Stimulated activated naive B cell treated with anti-CD40 and anti-IgM and Interleukin-4, amounts not matched to agents 10 μg/mL and 1 μg/mL and 100 μg/mL, for 72 hours (primary cell): ENCODE measurements at places on chromosomes 3 and 15.

GRCh38 chr3:194755671-194756459, 70.2 kb downstream of the FAM43A start:
- no peaks in the 10 kb centered on the region for H3K36me3 ChIP-seq
- H3K4me3 ChIP-seq, result no peak overlapping the region
- no peak for DNase-seq
- no peak overlapping the region for H3K27ac ChIP-seq

DNA sequence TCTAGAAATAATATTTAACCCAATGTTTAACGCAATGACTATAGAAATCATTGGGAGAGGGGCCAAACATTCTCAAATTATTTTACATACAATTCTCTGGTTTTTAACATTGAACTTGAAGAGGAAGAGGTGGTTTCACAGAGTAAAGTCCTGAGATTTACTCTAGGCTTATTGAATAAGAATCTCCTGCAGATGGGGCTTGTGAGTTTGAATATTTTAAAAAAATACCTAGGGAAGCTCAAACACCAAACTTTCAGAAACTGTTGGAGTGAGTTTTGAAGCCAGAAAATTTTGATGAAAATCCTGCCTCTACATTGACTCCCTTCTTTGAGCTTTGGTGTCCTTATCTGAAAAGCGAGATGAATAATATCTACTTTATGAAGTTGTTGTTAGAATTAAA, 906.6 kb downstream of the TUSC7 start:
- H3K36me3 ChIP-seq, result no peaks in the 10 kb centered on the region
- H3K27ac ChIP-seq, result no peak overlapping the region
- no peaks in the 10 kb centered on the region for H3K4me1 ChIP-seq
- H3K4me3 ChIP-seq, result no peak overlapping the region
- DNase-seq, result no peak

DNA sequence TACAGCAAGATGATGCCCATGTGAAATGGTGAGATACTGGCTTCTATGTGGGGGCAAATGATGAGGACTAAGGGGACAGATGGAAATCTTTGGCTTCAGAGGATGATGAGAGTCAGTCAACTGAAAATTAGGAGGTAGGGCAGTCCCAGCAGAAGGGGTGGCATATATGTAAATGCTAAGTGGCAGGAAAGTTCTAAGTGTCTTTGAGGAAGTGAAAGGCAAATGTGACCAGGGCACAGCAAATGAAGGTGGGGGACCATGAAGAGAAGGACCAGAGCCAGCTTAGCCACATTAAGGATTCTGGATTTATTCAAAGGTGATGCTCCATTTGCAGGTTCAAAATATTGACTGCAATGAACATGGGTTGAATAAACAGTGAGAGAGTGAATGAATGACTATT, 29.2 kb upstream of the LIMD1 start:
- H3K4me1 ChIP-seq, result peaks cover 60% of the 10 kb centered on the region
- H3K4me3 ChIP-seq, result peak overlapping the region; percentile 11
- DNase-seq, result no peak
- H3K27me3 ChIP-seq, result no peaks in the 10 kb centered on the region
- no peaks in the 10 kb centered on the region for H3K36me3 ChIP-seq
- peak overlapping the region; percentile 68 for H3K27ac ChIP-seq

- H3K4me1 ChIP-seq, result peaks cover 14% of the 10 kb centered on the region
- H3K27me3 ChIP-seq, result no peaks in the 10 kb centered on the region
- no peak for DNase-seq
These were observed 38.3 kb downstream of the RSRC1 start for GRCh38 chr3:158148218-158148617.

DNA sequence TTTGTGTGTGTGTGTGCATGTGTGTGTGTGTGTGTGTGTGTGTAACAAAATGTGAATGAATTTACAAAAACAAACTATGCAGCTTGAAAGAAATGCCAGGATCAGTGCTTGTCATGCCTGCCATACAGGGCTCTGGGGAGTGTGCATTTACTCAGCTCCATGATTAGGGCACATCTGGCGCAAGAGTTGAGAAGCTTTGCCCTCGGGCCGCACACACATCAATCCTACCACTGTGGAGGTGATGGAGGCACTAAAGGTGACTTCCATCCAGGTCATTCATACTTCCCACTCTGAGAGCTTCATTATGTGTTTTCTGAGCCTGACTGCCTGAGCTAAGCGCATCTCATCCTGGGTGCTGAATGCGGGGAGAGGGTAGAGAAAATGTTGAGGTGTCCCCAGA, 72.0 kb upstream of the ZBED2 start:
- DNase-seq, result no peak
- H3K27ac ChIP-seq, result peak overlapping the region; percentile 93
- H3K36me3 ChIP-seq, result peaks cover 9% of the 10 kb centered on the region

DNA sequence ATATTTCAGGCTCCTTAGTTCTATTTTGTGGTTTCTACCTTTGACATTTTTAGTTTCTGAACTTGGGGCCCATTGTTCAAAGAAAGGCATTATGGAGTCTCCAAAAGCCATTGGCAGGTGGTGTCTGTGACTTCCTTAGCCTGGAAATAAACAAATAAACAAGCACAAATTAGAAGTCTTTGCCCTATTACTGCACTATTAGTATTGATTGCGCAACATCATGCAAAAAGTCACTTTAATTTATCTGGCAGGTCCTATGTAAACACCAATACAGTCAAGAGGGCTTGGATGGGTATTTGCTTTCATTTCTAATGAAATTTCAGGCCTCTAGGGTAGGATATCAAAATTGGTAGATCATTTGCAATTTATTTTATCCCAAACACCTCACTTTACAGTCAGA, 85.6 kb downstream of the LPP start:
- H3K27ac ChIP-seq, result peak overlapping the region; percentile 65
- no peaks in the 10 kb centered on the region for H3K27me3 ChIP-seq
- peaks cover 31% of the 10 kb centered on the region for H3K36me3 ChIP-seq

DNA sequence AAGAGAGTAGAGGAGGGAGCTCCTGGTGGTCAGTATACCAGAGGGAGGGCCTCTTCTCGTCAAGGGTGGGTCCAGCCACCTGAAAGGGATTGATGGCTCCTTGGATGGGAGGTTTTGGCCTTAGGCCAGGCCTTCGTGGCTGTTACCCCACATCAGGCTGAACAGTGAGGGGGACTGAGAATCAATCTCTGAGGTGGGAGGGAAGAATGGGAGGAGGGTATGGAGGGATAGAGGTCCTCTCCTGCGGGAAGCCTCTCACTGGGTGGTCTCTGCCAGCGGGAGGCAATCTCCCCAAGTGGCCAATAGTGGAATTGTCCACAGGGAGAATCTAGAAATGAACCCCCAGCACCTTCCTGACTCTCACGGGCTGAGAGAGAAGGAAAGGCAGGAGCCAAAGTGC, 53.5 kb downstream of the BSN start:
- no peak overlapping the region for H3K4me3 ChIP-seq
- no peak overlapping the region for H3K27ac ChIP-seq
- H3K4me1 ChIP-seq, result no peaks in the 10 kb centered on the region
- H3K36me3 ChIP-seq, result no peaks in the 10 kb centered on the region
- H3K27me3 ChIP-seq, result peaks cover 11% of the 10 kb centered on the region

- peaks cover 16% of the 10 kb centered on the region for H3K27me3 ChIP-seq
- no peaks in the 10 kb centered on the region for H3K4me1 ChIP-seq
- no peak overlapping the region for H3K4me3 ChIP-seq
- DNase-seq, result no peak
- H3K36me3 ChIP-seq, result no peaks in the 10 kb centered on the region
These were observed 148.8 kb upstream of the HES1 start for GRCh38 chr3:193987186-193987585.

- peak; percentile 37 for DNase-seq
- no peak overlapping the region for H3K27ac ChIP-seq
- no peak overlapping the region for H3K4me3 ChIP-seq
- peaks cover 12% of the 10 kb centered on the region for H3K36me3 ChIP-seq
- peaks cover 11% of the 10 kb centered on the region for H3K27me3 ChIP-seq
These were observed 62.1 kb downstream of the RASGRF1 start for GRCh38 chr15:79028411-79028964.

DNA sequence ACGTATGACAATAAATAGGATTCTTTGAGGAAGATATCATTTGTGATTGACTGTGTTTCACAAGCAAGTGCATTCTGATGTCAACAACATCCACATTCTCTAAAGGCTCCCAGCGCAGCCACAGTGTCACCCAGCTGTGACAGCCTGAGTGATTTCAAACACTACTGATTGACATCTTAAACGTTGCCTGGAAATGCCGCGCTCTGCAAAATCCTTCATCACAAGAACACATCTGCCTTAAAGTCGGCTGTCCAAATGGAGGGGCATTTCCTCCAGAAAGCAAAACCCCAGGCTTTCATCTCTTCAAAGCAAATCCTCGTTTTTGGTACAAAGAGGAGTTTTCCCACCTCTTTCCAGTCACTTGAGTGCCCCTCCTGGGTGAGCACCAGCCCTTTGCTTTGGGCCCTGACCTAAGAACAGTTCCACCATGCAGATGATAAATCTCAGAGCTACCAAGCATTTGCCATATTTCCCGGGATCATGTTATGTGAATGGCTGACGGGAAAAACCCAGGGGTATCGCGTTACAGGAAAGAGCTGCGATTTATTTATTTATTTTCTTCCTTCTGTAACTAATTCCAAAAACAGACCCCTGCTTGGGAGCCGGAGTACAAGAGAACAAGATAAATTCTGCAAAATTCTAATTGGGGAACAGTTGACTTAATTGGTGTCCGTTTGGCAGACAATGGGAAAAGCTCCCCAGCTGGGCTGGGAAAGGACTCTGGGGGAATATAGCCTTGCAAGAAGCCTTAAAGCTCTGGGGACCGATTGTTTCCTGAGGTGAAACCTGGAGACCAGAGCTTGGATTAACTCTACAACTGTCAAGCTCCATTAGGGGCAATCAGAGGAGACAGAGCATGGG, 703.8 kb upstream of the NR2F2 start:
- H3K27me3 ChIP-seq, result no peaks in the 10 kb centered on the region
- H3K27ac ChIP-seq, result no peak overlapping the region
- H3K4me1 ChIP-seq, result no peaks in the 10 kb centered on the region
- no peaks in the 10 kb centered on the region for H3K36me3 ChIP-seq
- no peak overlapping the region for H3K4me3 ChIP-seq
- DNase-seq, result no peak

GRCh38 chr15:68510558-68510957, 68.2 kb upstream of the CORO2B start:
- peaks cover 11% of the 10 kb centered on the region for H3K27me3 ChIP-seq
- H3K4me3 ChIP-seq, result no peak overlapping the region
- no peak overlapping the region for H3K27ac ChIP-seq

DNA sequence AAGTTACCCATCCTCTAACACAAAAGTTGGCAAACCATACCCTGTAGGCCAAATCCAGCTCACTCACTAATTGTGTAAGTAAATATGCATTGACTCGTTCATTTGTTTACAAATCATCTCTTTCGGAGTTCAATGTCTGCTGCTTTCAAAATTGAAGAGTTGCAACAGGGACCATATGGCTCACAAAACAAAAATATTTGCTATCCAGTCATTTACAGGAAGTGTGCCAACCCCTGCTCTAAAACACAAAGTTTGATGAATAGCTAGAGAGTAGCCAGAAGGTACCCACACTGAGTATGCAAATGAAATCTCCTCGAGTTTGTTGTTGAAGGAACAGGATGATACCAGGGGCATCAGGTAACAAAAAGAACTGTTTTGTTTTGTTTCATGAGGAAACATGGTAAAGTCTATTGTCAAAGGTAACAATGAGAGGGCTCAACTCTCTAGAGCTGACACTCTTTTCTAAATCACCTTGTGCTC, 236.2 kb upstream of the THBS1 start:
- no peaks in the 10 kb centered on the region for H3K36me3 ChIP-seq
- no peak overlapping the region for H3K4me3 ChIP-seq
- no peaks in the 10 kb centered on the region for H3K27me3 ChIP-seq
- no peak overlapping the region for H3K27ac ChIP-seq

- H3K4me1 ChIP-seq, result peaks cover 4% of the 10 kb centered on the region
- H3K27ac ChIP-seq, result no peak overlapping the region
- peaks cover 2% of the 10 kb centered on the region for H3K36me3 ChIP-seq
- DNase-seq, result no peak
These were observed 207.4 kb downstream of the OPA1 start for GRCh38 chr3:193800138-193801043.

DNA sequence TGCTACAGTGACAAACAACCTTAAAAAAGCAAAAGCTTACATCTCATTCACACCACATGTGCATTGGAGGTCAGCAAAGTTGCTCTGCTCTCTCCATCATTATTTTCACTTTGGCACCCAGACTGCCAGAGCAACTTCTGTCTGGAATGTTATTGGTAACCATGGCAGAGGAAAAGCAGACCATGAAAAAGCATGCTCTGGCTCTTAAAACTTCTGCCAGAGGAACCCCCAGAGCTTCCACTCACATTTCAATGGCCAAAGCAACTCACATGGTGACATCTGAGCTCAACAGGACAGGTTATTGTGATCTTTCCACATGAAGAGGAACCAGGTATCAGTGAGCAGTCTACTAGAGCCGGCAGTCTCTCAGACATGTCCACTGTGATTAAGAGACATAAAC, 21.9 kb upstream of the FRMD5 start:
- peaks cover 2% of the 10 kb centered on the region for H3K4me1 ChIP-seq
- no peak overlapping the region for H3K4me3 ChIP-seq
- no peak overlapping the region for H3K27ac ChIP-seq
- H3K27me3 ChIP-seq, result peaks cover 18% of the 10 kb centered on the region

- peaks cover 3% of the 10 kb centered on the region for H3K4me1 ChIP-seq
- DNase-seq, result no peak
- peaks cover 36% of the 10 kb centered on the region for H3K36me3 ChIP-seq
- no peak overlapping the region for H3K4me3 ChIP-seq
- H3K27me3 ChIP-seq, result no peaks in the 10 kb centered on the region
These were observed 6.7 kb downstream of the KNSTRN start for GRCh38 chr15:40388941-40389823.

DNA sequence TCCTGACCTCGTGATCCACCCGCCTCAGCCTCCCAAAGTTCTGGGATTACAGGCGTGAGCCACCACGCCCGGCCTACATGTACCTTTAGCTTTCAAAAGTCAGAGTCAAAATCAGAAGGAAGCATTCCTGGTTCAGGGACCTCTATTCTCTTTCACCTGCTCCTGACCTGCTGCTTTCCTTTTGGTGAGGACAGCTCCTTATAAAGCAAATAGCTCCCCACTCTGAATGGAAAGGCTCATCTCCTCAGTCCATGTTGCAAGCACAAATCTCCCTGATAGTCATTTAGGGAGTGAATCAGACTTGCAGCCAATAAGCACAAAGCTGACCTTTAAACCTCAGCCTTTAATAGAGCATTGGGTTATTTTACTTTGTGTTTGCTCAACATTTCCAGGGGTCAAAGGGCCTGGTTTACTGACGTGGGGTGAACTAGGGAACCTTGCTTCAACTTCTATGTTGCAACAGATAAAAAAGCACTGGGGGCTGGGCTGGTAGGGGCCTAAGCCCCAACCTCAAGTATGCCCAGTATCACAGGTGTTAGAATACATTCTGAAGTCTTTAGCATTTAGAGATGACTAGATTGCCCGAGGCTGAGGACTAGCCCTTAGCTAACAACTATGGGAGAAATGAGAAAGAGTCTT, 43.1 kb downstream of the THRB start:
- H3K36me3 ChIP-seq, result no peaks in the 10 kb centered on the region
- H3K4me3 ChIP-seq, result no peak overlapping the region
- H3K27me3 ChIP-seq, result no peaks in the 10 kb centered on the region
- peaks cover 3% of the 10 kb centered on the region for H3K4me1 ChIP-seq
- H3K27ac ChIP-seq, result no peak overlapping the region

GRCh38 chr3:172288651-172289050, 159.6 kb downstream of the GHSR start:
- H3K4me1 ChIP-seq, result peaks cover 15% of the 10 kb centered on the region
- H3K4me3 ChIP-seq, result no peak overlapping the region
